ENCODE measurements at places on chromosomes 6 and 20.
A peak's percentile ranks its signal among the peaks of the same experiment; 100 is the strongest.

DNA sequence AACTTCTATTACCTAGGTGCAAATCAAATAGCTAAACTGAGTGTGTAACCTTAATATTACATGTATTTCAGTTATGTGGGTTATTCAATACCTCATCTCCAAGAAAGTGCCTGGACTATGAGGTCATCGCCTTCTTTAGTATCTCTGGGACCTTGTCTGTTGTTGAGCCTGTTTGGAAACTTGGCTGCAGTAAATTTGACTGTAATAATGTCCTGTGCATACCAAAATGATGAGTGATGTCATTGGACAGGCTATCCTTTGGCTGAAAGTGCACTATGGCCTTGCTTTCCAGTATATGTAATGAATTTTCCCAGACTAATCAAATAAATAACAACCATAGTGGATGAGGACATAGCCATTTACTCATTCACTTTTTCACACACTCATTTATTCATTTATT is 455.1 kb downstream of the ADGRB3 start:
- DNase-seq, result no peak

GRCh38 chr6:91490671-91491301 is 903.9 kb upstream of the MAP3K7 start:
- peak; percentile 1 for DNase-seq

GRCh38 chr20:57205606-57206219 is 60.7 kb downstream of the BMP7 start:
- DNase-seq, result peak; percentile 98

DNA sequence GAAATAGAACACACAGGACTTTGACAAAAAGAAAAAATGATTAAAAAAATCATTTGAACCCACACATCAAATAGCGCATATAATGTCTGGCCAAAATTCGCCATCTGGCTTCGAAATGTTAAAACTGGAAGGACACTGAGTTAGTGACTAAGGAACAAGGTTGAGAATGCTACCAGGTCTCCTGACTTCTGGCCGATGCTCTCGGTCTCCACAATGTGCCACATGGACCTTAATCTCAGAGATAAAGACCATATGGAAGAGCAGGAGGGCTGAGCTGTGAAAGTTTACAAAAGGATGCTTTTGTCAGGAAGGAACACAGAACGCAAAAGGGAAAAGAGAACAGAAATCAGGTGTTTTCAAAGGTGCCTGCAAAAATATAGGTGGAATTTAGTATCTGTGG is 54.7 kb downstream of the FAXC start:
- DNase-seq, result no peak

DNA sequence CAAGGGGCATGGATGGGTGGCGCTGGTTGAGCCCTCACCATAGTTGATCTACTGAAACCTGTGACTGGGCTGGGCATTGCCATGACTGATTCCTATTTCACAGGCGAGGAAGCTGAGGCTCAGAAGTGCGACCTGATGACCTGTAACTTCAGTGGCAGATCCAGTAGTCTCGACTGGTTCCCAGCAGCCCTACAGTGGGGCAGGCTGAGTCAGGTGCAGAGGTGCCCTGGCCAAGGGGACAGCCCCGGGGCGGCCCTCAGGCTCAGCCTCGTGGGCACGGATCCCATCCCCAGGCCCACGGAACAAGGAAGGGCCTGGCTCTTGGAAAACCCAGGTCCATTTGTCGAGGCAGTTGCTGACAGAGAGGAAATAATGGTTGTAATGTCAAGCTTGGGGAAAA is 283.0 kb downstream of the CDH4 start:
- DNase-seq, result no peak

GRCh38 chr6:134379076-134379475 is 61.2 kb upstream of the SGK1 start:
- DNase-seq, result no peak

DNA sequence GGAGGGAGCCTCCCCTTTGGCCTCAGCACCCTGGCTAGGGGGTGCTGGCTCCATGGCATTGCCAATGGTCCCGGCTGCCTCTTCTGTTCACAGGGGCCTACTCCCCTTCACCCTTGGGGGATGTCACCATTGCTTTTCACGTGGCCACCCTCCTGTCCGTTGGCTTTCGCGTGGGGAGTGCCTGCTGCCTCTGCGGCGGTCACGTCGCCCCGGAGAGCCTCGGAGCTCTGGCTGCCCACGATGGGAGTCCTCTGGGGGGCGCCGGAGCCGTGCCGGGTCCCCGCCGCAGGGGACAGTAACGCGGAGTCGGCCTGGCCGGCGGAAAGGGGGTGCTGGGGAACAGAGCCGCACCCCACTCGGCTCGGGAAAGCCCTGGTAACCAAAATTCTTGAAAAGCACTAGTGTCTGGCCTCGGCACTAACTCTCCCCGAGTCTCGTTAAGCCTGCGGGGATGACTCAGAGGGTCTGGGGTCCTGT is 661 bp upstream of the HEBP2 start:
- peak; percentile 35 for DNase-seq

GRCh38 chr6:143225929-143226328 is 165.2 kb downstream of the AIG1 start:
- DNase-seq, result no peak

DNA sequence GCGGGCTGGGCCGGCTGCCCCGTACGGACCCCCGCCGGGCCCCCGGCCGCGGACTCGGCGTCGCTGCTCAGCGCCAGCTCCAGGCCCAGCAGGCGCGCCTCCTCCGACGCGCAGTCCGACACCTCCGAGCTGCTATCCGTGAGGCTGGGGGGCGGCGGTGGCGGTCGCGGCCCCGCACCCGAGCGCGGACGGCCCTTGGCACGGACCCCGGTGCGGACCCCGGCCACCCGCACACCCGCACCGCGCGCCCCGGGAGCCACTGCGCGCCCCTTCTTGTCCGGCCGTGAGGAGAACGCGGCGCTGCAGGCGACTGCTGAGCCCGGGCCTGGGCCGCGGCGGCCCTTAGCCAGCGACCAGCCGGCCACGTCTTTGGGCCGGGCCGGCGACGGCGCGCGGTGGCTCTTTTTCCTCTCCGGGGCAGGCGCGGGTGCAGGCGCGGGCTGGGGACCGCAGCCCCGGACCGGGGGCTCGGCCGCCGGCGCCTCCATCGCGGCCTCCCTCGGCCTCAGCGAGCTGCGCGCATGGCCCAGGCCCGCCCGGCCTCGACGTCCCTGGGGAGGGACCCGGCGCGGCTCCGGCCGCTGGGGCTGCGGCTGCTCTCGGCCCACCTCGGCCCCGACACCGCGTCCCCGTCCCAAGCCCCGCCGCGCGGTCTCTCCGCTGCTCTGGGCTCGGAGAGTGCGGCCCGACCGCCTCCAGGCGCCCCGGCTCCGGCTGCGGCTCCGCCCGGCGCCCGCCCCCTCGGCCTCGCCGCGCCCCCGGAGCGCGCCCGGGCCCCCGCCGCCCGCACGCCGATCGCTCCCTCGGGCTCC is 12.9 kb upstream of the TLDC2 start:
- DNase-seq, result no peak
